ENCODE measurements at places on chromosomes 5 and 9.

DNA sequence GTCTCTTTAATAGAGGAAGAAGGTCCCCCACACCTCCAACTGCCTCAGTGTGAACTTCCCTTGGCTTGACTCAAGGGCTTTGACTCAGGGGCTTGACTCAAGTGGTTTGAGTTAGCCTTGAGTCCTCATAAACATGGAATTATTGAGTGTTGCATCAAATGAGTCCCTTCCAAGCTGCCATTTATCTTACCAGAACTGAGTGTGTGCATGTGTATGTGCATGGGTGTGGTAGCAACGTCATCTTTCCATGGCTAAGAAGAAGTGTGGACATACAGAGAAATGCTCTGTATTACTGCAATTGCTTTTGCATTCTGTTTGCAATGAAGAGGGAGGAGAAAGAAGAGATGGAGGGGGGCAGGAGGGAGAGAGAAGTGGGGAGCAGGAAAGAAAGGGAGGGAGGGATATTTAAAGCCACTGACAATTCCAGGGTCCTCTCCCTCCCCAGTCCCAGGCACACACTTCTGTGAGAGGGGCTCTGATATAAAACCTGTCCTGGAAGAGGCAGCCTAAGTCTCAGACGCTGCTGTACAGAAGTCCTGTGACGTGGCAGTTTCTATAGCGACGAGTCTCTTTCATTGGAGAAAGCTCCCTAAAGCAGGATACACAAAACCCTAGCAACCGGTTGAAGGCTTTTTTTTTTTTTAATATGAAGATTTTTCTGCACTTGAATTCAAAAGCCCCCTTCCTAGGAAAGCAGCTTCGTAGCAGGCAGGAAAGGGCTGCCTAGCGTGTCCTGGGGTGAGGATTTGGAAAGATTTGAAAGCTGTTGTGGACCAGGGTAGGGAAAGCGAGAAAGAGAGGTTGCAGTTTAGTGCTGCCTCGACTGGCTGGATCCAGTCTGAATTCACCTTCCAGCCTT, 93.3 kb upstream of the MAP1B start:
- peak; percentile 55 for DNase-seq

- no peak for DNase-seq
Observed at GRCh38 chr9:2790466-2790865, 53.4 kb downstream of the PUM3 start.

DNA sequence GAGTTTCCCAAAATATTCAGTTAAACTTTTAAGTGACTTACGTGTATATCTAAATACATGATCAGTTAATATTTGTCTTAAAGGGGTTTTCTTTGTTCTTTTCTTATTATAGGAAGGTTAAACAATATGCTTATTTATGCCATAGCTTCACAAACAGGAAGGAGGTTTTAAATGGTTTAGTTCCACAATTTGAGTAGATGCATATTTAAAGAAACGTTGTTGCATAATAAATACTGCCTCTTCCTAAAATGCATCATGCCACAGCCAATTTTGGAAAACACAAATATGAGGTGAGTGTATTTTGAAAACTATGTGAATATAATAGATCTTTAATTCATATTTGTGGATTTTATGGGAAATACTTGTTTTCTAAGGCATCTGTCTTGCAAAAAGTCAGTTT, 2.5 kb upstream of the ADRB2 start:
- DNase-seq, result no peak

DNA sequence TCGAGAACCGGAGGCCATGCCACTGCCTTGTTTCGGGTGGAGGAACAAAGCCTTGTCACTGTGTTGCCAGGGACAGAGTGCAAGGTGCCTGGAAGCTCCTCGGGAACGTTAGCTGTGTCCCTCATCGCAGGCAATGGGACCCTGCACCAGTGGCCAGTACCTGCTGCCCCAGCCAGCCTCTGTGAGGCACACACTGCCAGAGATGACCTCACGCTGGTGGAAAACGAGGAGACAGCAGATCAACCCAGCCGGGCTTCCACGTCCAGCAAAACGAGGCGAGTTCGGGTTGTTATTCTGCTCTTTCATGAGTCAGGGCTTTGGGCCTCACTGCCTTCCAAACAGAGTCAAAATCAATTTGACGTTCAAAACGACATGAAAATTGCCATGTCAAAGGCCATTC, 104.1 kb downstream of the ADAMTS2 start:
- no peak for DNase-seq

DNA sequence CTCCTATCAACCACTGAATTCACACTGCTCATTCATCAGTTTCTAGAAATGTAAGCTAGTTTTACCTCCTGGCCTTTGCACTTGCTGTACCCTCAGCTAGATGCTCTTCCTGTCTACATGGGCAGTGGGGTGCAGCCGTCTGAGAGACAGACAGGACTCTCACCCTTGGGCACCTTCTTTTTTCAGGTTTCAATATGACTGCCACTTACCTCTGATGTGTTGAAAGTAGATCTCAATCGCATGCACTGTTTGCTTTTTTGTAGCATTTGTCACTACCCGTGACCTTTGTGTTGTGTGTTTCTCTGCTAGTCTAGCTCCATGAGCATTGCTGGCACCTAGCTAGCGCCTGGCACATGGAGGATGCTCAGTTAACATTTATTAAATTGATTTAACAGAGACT, 403.1 kb upstream of the TRPC7 start:
- DNase-seq, result no peak

- DNase-seq, result no peak
Observed at GRCh38 chr5:135458921-135459331, 6.8 kb upstream of the TIFAB start.

DNA sequence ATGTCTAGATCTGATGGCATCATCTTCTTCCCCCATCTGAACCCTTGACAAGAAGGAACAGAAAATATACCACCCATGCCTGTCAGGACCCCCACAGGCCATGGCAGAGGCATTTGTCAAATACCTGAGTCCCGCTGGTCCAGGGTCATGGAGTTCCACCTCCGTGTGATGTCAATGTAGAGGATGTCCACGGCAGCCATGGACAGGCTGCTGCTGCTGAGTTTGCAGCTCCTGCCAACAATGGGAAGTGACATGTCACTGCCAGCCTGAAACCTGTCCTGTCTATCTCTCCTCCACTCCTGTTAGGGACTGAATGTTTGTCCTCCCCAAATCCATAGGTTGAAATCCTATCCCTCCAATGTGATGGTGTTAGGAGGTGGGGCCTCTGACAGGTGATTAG, 208.8 kb downstream of the DAB2IP start:
- no peak for DNase-seq

DNA sequence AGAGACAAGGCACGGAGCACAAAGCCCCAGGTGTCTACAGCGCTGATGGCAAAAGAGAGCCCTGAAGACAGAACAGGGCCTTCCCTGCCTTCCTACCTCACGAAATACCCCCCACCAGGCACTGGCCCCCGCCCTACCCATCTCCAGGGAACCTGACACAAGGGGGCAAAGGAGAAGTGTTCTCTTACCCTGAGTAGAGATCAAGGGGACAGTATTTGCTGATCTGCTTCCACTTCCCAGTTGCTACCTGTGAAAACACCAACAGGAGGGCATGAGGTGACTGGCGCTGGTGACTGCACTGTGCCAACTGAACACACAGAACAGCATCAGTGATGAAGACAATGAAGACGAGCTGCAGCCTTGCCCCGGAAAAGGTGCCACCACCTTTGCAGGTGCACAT, 27.4 kb downstream of the IPPK start:
- DNase-seq, result no peak

DNA sequence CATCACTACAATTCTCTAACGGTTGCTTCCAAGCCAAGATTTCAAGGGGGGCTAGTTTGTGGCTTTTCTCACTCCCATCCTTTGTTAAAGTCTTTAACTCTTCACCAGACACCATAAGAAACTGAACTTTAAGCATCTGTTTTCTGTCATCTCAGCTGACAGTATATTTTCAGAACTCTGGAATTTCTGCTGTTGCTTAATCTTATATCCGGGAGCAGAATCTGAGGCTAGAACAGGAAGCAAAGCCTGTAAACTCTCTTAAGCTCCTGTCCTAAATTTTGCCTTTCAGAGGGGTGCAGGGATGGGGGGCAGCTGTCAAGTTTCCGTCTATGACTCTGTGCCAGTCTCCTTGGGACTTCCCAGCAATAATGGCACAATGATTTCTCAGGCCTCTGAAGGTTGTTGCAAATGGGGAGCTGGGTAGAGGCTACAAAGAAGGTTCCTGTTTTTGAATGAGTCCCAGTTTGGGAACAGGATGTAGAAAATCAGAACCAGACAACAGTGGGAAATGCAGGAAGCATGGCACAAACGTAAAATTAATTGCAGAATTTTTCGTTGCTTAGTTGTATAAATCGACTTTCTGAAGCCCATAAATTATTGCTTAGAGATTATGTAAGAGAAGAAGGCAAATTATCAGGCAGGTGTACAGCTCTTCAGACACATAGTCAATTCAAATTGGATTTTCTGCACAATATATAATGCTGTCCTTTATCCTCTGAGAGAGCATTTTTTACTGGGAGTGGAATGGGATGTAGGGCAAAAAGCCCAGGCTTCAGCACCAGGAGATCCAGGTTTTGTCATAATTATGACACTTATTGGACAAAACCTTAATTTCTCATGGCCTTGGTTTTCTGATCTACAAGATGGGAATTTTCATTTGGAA, 430.9 kb downstream of the DMAC1 start:
- DNase-seq, result no peak

DNA sequence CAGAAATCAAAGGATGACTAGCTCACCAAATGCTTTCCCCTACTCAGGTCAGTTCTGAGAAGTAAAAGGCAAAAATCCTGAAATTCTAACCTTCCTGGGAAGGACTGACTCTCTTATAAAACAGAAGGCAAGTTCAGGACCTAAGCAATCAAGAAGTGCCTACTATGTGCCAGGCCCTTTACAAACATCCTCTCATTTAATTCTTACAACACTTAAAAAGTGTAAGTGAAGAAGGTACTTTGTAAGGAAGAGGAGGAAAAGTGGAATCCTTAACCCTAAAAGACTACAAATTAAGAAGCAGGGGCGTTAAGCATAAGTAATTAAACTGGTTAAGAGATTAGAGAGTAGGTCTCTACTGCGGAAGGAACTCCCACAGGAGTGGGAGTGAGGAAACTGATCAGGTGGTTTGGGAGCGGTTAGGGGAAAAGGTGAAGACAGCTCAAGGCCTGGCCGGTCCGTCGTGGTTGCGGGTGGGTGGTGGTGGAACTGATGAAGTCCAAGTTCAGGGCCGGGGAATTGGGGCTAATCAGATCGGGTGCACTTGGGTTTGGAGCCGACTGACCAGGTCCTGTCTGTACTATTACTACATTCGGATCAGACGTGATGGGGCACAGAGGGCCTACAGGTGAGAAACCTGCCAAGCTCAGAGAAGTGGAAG, 839 bp downstream of the MED27 start:
- no peak for DNase-seq

DNA sequence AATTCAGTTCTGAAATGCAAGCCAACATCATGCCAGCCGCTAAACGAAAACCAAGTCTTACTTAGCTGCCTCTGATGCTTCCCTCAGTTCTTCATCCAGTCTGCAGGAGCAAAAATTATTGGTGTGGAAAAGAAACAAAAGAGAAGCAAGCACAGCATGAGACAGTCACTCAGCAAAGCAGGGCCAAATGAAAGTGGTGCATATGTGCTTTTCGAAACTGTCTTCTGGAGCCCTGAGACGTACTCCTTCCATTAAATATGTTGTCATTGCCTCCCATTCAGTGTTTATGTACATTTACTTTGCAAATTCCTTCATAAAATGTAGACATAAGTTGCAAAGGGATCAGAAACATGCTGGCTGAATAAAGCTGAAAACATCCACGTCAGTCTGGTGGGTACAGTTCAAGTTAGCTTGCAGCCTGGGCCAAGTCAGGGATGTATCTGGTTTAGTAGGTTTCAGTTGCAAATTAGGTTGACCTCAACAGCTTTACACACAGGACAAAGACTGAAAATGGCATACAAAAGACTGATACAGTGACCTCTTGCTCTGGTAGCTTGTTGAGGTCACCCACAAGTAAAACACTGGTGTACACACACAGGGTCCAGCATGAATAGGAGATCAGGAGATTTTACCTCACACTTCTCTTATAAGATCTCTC, 139.7 kb upstream of the PCA3 start:
- DNase-seq, result no peak

DNA sequence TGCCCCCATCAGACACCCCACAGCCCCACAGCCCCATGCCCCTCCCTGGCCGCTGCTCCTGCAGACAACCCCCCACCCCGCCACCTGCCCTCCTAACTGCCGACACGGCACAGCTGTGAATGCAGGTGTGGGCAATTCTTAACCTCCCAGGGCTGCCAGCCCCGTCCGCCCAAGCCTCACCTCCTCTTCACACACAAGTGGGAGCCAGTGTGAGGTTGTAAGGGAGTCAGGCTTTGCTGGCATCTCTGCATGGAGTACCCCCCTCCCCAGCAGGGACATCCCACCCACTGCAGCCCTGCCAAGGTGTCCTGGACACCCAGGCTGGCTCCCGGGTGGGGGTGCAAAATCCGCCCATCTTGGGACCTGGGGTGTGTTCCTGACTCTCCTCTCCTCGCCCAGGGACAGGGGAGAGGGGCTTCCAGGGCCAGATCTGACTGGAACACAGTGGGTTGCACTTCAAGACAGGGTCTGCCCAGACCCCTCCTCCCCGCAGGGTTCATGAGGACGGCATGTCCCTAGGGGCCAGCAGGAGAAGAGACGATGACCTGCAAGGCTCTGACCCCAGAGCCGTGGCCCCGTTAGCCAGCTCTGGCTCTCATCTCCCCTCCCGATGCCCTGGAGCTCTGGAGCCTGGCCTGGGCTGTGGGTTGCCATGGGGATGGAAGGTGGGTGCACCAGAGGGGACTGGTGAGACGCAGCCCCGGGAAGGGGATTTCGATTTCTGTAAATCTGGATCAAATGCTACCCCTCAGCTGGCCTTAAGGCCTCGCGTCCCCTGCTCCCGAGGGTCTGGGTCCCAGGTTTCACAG, 34.4 kb downstream of the SARDH start:
- DNase-seq, result no peak

DNA sequence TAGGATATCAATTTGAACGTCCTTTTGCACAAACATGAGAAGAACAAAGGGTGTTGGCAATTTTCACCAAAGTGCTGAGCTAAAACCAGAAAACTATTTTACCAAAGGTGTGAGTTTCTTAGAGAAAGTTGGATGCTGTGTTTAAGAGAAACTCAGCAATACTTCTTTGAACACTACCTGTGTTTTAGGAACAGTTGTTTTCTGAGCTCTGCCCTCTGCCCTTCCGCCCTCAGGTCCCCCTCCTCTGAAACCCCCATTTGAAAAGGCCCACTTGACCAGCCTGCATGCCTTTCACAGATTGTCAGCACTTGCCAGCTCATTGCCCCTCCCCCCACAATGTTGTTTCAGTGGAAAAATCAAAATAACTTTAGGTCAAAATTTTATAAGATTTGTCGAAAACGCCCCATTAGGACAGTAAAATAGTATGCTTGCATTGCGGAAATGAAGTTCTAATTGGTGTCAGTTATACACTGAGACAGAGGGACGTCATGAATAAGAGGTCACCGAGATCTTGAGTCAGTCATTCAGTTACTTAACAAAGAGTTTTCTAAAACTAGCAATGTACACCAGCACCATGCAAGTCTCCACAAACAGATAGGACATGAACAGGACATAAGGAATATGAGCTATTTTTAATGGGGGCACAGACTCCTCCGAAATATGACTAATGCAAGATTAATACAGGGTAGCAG, 61.9 kb upstream of the IL7R start:
- DNase-seq, result no peak

- no peak for DNase-seq
Observed at GRCh38 chr9:93807166-93808074, 147.7 kb downstream of the BARX1 start.

- DNase-seq, result no peak
Observed at GRCh38 chr5:52876456-52876855, 88.7 kb downstream of the ITGA1 start.

- peak; percentile 29 for DNase-seq
Observed at GRCh38 chr5:170357955-170358444, 31.2 kb downstream of the KCNMB1 start.
